ENCODE measurements at places on chromosomes 6 and 20.

- no peak for DNase-seq
These were observed 5.6 kb upstream of the CFB start for GRCh38 chr6:31940256-31940664.

DNA sequence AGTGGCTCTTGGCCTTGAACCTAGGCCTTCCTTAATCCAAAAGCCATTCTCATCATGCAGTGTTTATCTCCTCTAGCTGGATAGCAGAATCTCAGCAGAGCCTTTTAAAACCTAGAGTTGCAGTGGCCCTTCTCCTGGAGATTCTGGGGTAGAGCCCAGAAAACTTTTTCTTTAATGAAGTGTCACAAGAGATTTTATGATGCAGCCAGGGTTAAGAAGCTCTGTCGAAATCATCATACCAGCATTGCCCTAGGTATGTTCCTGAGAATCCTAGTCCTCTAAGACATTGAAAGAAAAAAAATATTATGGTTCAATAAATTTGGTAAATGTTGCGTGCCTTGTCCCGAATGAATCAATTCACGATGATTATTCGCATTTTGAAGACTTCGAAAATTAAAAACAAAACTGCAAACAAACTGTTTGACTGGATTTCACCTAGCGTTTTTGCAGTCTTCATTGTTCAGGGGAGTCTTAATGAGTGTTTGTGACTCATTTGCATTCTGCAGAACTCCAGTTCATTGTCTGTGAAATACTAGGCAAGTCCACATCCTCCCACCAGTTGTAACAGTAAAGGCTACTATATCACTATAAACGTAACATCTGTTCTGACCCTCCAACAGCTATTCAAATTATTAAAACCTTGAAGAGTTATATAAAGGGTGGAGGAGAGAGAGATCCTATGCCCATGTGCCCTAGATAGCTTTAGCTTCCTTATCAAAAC is 198.6 kb downstream of the UST start:
- DNase-seq: no peak

- no peak for DNase-seq
These were observed 12.0 kb downstream of the BMP6 start for GRCh38 chr6:7737867-7738266.

DNA sequence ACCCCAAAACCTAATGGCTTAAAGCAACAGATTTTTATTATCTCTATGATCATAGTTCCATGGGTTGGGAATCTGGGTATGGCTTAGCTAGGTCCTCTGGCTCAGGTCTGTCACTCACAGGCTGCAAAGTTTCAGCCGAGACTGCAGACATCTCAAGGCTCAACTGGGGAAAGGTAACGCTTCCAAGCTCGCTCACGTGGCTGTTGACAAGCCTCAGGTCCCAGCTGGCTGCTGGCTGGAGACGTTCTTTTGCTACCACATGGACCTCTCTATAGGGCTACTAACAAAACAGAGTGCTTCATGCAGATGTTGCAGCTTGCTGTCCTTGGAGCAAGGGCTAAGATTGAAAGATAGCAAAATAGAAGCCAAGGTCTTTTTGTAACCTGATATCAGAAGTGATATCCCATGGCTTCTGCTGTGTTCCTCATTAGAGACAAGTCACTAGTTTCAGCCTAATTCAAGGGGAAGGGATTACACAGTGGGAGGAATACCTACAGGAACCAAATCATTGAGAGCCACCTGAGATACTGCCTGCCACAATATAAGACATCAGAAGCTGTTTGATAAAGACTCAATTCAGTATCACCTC is 6.6 kb downstream of the HTR1E start:
- DNase-seq: no peak
